Left ventricle myocardium superior (tissue), 1 donor: ENCODE measurements at places on chromosomes 3 and 15. TPM values are rescaled to one million over a fixed set of nuclear protein-coding genes. Genes with fewer than 3 reads are reported as not detected.

CAPN3 gene
- 3.8 TPM for total RNA-seq

BFSP2 gene
- total RNA-seq = not detected

- no peak for DNase-seq
Measured at GRCh38 chr3:138578141-138578540, 15.9 kb downstream of the CEP70 start.

DNA sequence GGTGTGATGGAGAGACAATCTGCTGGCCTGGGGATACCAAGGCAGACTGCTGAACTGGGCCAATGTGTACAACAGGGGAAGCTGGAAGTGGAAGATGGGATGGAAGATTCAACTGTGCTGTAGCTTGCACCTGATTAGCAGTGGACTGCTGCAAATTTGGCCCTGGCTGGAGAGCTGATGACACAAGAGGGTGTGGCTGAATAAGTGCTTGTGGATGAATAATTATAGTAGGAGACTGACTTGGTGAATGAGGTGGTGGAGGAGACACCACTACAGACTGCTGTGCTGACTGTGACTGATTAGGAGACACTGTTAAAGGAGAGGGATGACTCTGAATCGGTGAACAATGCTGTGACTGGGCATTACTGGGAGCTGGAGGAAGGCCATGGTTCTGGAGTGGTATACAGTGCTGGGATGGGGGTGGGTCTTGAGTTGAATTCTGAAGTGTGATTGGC lies 52.5 kb downstream of the PHC3 start:
- no peak for DNase-seq
